Sigmoid colon (tissue), 7 donors: ENCODE measurements at places on chromosomes 16 and 17.

GRCh38 chr16:12009462-12009861 is 32.9 kb downstream of the SNX29 start:
- no peaks in the 10 kb centered on the region for H3K4me1 ChIP-seq
- no peak for DNase-seq
- H3K27ac ChIP-seq: no peak overlapping the region
- H3K4me3 ChIP-seq: no peak overlapping the region
- H3K27me3 ChIP-seq: no peaks in the 10 kb centered on the region

- H3K36me3 ChIP-seq: no peaks in the 10 kb centered on the region
- H3K27ac ChIP-seq: peak overlapping the region; percentile 90
Measured at GRCh38 chr16:53053967-53054669, 673 bp upstream of the CHD9 start.

DNA sequence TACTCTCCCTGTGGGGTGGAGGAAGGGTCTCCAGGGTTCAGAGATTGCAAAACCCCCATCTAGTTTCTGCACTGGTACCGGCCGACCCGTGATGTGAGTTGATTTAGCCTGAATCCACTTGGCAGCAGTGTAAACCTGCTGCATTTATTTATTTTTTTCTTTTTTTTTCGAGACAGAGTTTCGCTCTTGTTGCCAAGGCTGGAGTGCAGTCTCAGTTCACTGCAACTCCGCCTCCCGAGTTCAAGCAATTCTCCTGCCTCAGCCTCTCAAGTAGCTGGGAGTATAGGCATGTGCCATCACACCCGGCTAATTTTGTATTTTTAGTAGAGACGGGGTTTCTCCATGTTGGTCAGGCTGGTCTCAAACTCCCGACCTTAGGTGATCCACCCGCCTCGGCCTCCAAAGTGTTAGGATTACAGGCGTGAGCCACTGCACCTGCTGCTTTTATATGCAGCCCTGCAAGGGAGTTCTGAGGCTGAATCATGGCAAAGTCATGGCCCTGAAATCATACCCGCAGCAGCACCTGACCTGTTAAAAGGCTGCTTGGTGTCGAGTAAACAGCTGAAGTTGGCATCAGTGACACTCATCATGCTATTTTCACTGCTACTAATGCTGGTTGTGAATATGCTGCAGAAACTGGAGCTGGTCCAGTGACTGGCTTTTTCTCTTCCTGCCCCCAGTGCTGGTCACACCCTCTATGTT is 21.4 kb downstream of the DEXI start:
- H3K4me1 ChIP-seq: peaks cover 40% of the 10 kb centered on the region
- H3K36me3 ChIP-seq: peaks cover 6% of the 10 kb centered on the region
- H3K27ac ChIP-seq: no peak overlapping the region
- H3K4me3 ChIP-seq: no peak overlapping the region
- no peaks in the 10 kb centered on the region for H3K27me3 ChIP-seq
- DNase-seq: no peak

- DNase-seq: peak; percentile 45
- no peak overlapping the region for H3K27ac ChIP-seq
- H3K36me3 ChIP-seq: peaks cover 55% of the 10 kb centered on the region
- peaks cover 11% of the 10 kb centered on the region for H3K4me1 ChIP-seq
- H3K27me3 ChIP-seq: no peaks in the 10 kb centered on the region
Measured at GRCh38 chr16:85662482-85662812, 26.3 kb downstream of the GINS2 start.

DNA sequence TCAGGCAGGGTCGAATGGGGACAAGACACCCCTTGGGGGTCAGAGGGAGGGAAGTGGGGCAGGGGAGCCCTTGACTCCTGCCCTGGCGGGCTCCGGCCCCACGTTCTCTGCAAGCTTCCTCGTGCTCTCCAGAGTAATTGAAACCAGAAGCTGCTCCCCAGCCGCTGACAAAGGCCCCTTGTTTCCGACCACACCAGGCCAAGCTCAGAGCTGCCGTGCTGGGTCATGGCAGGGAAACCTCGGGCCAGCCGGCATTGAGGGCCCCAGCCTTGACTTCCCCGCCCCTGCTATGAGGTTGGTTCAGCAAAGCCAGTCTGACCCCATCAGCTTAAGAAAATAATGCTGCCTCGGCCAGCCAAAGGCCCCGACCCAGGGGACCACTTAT is 43.3 kb downstream of the TIMM22 start:
- no peaks in the 10 kb centered on the region for H3K27me3 ChIP-seq
- peak overlapping the region; percentile 73 for H3K27ac ChIP-seq
- peaks cover 24% of the 10 kb centered on the region for H3K4me1 ChIP-seq
- H3K36me3 ChIP-seq: no peaks in the 10 kb centered on the region

DNA sequence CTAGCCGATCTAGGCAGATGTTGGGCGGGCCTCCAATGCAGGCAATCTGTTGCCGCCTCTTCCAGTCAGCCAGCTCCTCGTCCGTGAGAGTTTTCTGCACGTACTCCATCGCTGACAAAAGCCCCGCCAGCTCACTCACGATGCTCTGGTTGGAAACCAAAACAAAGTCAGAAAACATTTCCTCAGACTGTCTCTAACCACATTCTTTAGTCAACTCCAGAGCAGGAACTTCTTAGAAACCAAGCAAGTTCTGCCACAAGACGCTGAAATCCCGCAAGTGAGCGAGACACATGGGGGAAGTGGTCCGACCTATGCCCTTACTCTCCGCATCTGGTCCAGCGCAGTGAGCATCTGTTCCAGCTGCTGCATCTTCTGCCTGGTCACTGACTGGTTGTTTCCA is 49.1 kb downstream of the STAT5A start:
- no peak for DNase-seq
- no peak overlapping the region for H3K4me3 ChIP-seq
- no peaks in the 10 kb centered on the region for H3K4me1 ChIP-seq

- no peaks in the 10 kb centered on the region for H3K27me3 ChIP-seq
- DNase-seq: no peak
- H3K4me3 ChIP-seq: no peak overlapping the region
- peak overlapping the region; percentile 22 for H3K27ac ChIP-seq
- no peaks in the 10 kb centered on the region for H3K36me3 ChIP-seq
- peaks cover 55% of the 10 kb centered on the region for H3K4me1 ChIP-seq
Measured at GRCh38 chr16:85637061-85637807, 24.1 kb downstream of the GSE1 start.

- no peaks in the 10 kb centered on the region for H3K36me3 ChIP-seq
- no peak overlapping the region for H3K27ac ChIP-seq
- DNase-seq: no peak
Measured at GRCh38 chr17:52420555-52421078, 262.1 kb upstream of the CA10 start.

- no peak overlapping the region for H3K4me3 ChIP-seq
- no peak for DNase-seq
- H3K27ac ChIP-seq: no peak overlapping the region
- no peaks in the 10 kb centered on the region for H3K36me3 ChIP-seq
- H3K4me1 ChIP-seq: no peaks in the 10 kb centered on the region
- no peaks in the 10 kb centered on the region for H3K27me3 ChIP-seq
Measured at GRCh38 chr17:79866791-79867518, 27.7 kb upstream of the CBX4 start.

DNA sequence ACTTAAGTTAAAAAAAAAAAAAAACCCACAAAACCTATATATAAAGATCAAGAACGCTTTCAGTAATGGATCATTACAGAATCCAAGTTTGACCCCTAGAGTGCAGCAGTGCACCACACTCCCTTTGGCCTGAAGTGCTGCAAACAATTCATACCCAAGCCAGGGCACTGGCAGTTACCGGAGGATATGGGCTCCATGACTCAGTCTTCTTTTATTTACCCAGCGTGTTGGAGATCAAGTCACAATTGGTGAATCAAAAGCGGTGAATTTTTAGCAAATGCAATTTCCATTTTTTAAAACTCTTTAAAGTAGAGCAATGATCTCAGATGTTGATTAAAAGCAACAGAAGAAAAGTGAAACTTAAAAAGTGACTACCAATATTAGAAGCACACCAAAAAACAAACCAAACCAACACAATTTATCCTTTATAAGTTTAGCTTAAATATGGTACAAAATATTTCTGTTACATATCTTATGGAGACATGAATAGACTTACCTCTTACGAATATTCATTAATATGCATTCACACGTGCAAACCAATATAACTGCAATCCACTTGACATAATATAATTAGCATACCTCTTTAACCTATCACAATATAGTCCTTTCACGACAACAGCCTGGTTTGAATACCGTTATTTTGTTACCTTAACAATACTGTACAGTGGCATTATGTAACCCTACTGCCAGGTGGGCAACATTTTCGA is 46.3 kb downstream of the ZNF652 start:
- no peaks in the 10 kb centered on the region for H3K27me3 ChIP-seq
- no peaks in the 10 kb centered on the region for H3K4me1 ChIP-seq
- DNase-seq: peak; percentile 89
- H3K36me3 ChIP-seq: peaks cover 5% of the 10 kb centered on the region
- peak overlapping the region; percentile 38 for H3K27ac ChIP-seq

DNA sequence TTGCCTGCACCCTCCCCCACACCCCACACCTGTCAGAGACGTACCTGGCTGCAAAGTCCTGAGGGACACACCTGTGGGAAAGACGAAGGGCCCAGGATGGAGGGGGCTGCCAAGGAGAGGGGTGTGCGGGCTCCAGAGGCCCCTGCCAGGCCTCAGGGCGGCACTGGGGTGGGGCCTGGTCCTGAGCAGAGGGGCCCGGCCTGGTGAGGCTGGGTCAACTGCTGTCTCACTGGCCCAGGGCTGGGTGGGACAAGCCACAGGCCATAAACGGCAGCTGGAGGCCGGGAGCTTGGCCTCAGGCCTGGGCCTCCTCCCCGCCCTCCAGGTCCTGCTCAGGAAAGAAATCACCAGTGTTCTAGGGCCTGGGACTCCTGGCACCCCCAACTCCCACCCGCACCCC is 510 bp downstream of the TPSG1 start:
- no peaks in the 10 kb centered on the region for H3K27me3 ChIP-seq
- H3K27ac ChIP-seq: no peak overlapping the region
- no peak for DNase-seq
- H3K4me3 ChIP-seq: no peak overlapping the region

GRCh38 chr17:50272711-50273653 is 1.3 kb upstream of the TMEM92 start:
- no peaks in the 10 kb centered on the region for H3K4me1 ChIP-seq
- peak overlapping the region; percentile 41 for H3K4me3 ChIP-seq
- no peaks in the 10 kb centered on the region for H3K27me3 ChIP-seq
- H3K27ac ChIP-seq: peak overlapping the region; percentile 87

DNA sequence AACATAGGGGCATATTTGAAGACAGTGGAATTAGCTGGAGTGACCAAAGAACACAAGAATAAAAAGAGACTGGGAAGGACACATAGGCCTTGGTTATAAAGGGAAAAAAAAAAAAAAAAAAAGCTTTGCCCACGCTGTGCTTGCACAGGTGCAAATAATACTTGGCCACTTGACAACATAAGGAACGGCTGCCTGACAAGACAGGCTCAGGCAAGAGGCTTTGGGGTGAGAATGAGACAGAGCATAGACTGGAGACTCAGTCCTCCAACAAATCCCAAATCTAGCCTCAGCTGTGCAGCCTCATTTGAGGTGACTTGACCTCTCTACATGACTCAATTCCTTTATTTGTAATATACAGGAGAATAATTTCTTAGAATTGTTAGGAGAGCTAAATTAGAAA is 332.8 kb upstream of the DYNLRB2 start:
- DNase-seq: no peak
- no peaks in the 10 kb centered on the region for H3K27me3 ChIP-seq
- H3K27ac ChIP-seq: no peak overlapping the region
- H3K4me1 ChIP-seq: no peaks in the 10 kb centered on the region

- H3K4me3 ChIP-seq: no peak overlapping the region
- H3K27ac ChIP-seq: no peak overlapping the region
- H3K4me1 ChIP-seq: peaks cover 14% of the 10 kb centered on the region
- no peak for DNase-seq
- no peaks in the 10 kb centered on the region for H3K36me3 ChIP-seq
Measured at GRCh38 chr17:71494062-71494855, 626.6 kb upstream of the SOX9 start.

DNA sequence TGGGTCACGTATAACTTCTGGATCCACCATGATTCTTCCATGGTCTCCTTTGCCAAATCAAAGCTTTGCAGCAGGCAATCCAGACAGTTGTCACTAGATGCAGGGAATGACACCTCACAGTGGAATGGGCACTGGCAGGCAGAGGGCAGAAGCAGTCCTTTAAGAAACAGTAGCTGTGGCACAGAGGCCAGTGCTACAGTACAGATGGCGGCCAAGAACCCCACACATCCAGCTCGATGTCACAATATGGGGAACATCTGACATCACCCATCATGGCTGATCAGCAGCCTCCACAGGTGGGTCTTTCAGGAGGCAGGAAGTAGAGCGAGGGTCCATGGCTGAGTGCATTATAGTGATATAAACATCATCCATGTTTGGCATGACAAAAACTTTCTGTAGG is 18.8 kb upstream of the ERN1 start:
- H3K27ac ChIP-seq: peak overlapping the region; percentile 92
- no peak for DNase-seq
- H3K4me3 ChIP-seq: no peak overlapping the region
- peaks cover 19% of the 10 kb centered on the region for H3K36me3 ChIP-seq
- H3K27me3 ChIP-seq: no peaks in the 10 kb centered on the region
- peaks cover 21% of the 10 kb centered on the region for H3K4me1 ChIP-seq

- H3K36me3 ChIP-seq: no peaks in the 10 kb centered on the region
- DNase-seq: no peak
- H3K4me1 ChIP-seq: no peaks in the 10 kb centered on the region
Measured at GRCh38 chr16:79302731-79303130, 297.8 kb downstream of the MAF start.

DNA sequence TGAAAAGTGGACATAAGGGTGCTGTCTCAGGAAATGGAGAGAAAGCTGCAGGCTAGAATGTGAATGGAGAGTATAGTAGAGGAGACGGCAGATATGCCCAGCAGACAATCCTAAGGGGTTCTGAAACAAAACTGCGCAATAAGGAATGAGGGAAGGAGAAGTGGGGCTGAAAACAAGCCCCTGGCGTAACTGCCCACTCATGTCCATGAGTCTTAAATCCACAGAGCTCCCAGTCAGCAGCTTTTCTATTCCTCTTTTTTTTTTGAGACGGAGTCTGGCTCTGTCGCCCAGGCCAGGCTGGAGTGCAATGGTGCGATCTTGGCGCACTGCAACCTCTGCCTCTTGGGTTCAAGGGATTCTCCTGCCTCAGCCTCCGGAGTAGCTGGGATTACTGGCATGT is 5.9 kb downstream of the STRADA start:
- no peak for DNase-seq
- H3K4me1 ChIP-seq: peaks cover 7% of the 10 kb centered on the region
- no peak overlapping the region for H3K4me3 ChIP-seq
- peaks cover 8% of the 10 kb centered on the region for H3K36me3 ChIP-seq
- H3K27ac ChIP-seq: no peak overlapping the region
- H3K27me3 ChIP-seq: no peaks in the 10 kb centered on the region

DNA sequence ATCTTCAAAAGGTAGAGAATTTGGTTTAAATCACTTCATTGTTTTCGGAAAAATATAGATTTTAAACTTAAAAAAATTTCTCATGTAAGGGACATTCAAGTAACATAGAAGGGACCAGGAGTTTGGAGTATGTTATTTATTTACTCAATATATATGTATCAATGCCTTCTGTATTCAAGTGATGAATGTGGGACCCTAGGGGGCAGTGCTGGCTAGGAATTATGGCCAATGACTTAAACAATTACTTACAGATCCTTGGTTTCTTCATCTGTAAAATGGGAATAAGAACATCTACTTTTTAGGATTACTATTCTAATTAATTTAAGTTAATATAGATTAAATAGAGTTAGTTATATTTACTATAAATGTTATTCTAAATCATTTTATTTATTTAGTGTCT is 886.3 kb upstream of the RBFOX1 start:
- H3K27ac ChIP-seq: no peak overlapping the region
- no peaks in the 10 kb centered on the region for H3K4me1 ChIP-seq
- no peaks in the 10 kb centered on the region for H3K27me3 ChIP-seq
- no peaks in the 10 kb centered on the region for H3K36me3 ChIP-seq
- no peak for DNase-seq

GRCh38 chr17:34249478-34249877 is 5.6 kb upstream of the CCL2 start:
- peaks cover 73% of the 10 kb centered on the region for H3K4me1 ChIP-seq
- DNase-seq: no peak
- H3K36me3 ChIP-seq: no peaks in the 10 kb centered on the region
- peak overlapping the region; percentile 64 for H3K27ac ChIP-seq
